ENCODE measurements at places on chromosomes 6 and 20. TPM values are rescaled to one million over a fixed set of nuclear protein-coding genes. Genes with fewer than 3 reads are reported as not detected.

Gene ADTRP
- 11.7 TPM for total RNA-seq

Gene WRNIP1
- total RNA-seq: 48.6 TPM

Gene UTRN
- 10.4 TPM for total RNA-seq

Gene GATA5
- 0.49 TPM for total RNA-seq

Gene THEMIS
- total RNA-seq: 0.09 TPM

GRCh38 chr6:41597246-41598000, 40.8 kb upstream of the MDFI start:
- H3K36me3 ChIP-seq: peaks cover 9% of the 10 kb centered on the region
- no peaks in the 10 kb centered on the region for H3K27me3 ChIP-seq
- DNase-seq: no peak
- no peak overlapping the region for H3K27ac ChIP-seq
- no peaks in the 10 kb centered on the region for H3K4me1 ChIP-seq
- H3K4me3 ChIP-seq: no peak overlapping the region

- H3K27ac ChIP-seq: no peak overlapping the region
- H3K27me3 ChIP-seq: peaks cover 14% of the 10 kb centered on the region
- no peaks in the 10 kb centered on the region for H3K4me1 ChIP-seq
- H3K4me3 ChIP-seq: no peak overlapping the region
- no peaks in the 10 kb centered on the region for H3K36me3 ChIP-seq
Measured at GRCh38 chr6:47308198-47308517, 1.5 kb downstream of the TNFRSF21 start.

DNA sequence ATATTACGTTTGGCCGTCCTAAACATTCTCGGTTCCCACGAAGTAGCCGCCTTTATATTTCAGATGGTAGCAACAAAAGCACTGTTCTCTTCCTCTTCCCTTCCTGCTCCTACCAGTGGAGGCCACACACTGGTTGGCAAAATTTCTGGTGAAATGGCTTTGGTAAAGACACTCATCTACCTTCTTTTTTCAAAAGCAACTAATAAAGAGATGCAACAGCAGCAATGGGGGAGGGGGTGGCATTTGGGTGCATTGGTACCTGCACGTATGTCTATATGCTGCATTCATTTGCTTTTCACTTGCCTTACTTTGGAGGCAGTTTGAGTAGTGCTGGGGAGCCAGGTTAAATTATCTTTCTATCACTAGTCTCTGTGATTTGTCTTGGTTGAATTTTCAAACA, 6.0 kb downstream of the POU3F2 start:
- DNase-seq: no peak
- H3K27me3 ChIP-seq: no peaks in the 10 kb centered on the region
- H3K4me3 ChIP-seq: no peak overlapping the region
- no peak overlapping the region for H3K27ac ChIP-seq

GRCh38 chr20:61131944-61132343, 120.1 kb upstream of the CDH4 start:
- H3K27ac ChIP-seq: no peak overlapping the region
- H3K27me3 ChIP-seq: peaks cover 2% of the 10 kb centered on the region
- H3K4me1 ChIP-seq: no peaks in the 10 kb centered on the region
- H3K4me3 ChIP-seq: no peak overlapping the region

- peaks cover 25% of the 10 kb centered on the region for H3K4me1 ChIP-seq
- H3K36me3 ChIP-seq: no peaks in the 10 kb centered on the region
- DNase-seq: peak; percentile 64
- peak overlapping the region; percentile 10 for H3K27ac ChIP-seq
Measured at GRCh38 chr20:2840967-2841531, 504 bp downstream of the VPS16 start.

- no peaks in the 10 kb centered on the region for H3K27me3 ChIP-seq
- no peak for DNase-seq
- peaks cover 17% of the 10 kb centered on the region for H3K4me1 ChIP-seq
- no peak overlapping the region for H3K27ac ChIP-seq
Measured at GRCh38 chr20:38991814-38992704, 29.9 kb downstream of the DHX35 start.

DNA sequence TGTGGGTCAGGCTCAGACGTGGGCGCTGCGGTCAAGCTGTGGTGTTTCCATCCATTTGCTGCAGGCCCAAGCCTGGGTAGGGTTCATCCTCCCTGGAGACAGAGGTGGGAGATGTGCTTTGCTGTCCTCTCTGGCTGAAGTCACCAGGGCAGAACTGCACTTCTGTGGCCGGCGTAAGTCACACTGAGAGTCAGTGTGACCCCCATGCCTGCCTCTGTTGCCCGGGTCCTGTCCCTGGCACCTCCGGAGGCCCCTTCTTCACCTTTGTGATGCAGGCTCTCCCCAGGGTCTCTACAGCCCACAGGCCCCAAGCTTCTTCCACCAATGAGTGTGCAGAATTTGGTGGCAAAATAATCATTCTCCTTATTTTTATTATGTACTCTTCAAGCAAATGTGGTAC, 53.8 kb upstream of the DACT2 start:
- H3K36me3 ChIP-seq: no peaks in the 10 kb centered on the region
- no peak overlapping the region for H3K27ac ChIP-seq
- H3K4me1 ChIP-seq: no peaks in the 10 kb centered on the region
- H3K27me3 ChIP-seq: peaks cover 8% of the 10 kb centered on the region
- no peak for DNase-seq
- no peak overlapping the region for H3K4me3 ChIP-seq

GRCh38 chr6:168650671-168651111, 209.7 kb downstream of the SMOC2 start:
- no peaks in the 10 kb centered on the region for H3K36me3 ChIP-seq
- no peaks in the 10 kb centered on the region for H3K4me1 ChIP-seq
- no peak overlapping the region for H3K27ac ChIP-seq
- peaks cover 49% of the 10 kb centered on the region for H3K27me3 ChIP-seq
- no peak overlapping the region for H3K4me3 ChIP-seq
- no peak for DNase-seq

- no peaks in the 10 kb centered on the region for H3K27me3 ChIP-seq
- no peak overlapping the region for H3K4me3 ChIP-seq
- DNase-seq: no peak
- H3K27ac ChIP-seq: no peak overlapping the region
- no peaks in the 10 kb centered on the region for H3K36me3 ChIP-seq
- peaks cover 26% of the 10 kb centered on the region for H3K4me1 ChIP-seq
Measured at GRCh38 chr6:43742931-43743632, 26.9 kb upstream of the VEGFA start.

DNA sequence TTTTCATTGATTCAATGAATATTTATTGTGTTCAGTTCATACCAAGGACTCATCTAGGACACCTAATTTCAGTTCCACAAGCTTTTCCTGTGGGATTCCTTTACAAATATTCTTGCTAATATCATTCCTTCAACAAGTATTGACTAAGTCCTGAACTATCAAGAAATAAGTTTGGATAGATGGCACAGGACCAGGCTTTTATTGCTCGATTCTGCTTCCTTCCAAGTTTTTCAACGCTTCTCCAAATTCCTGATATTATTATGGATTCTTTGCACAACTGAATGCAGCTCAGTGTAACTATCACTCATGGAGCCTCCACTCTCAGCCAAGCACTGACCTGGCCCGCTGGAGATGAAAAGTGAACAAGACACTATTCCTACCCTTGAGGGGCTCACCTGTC, 32.7 kb upstream of the COL21A1 start:
- no peaks in the 10 kb centered on the region for H3K27me3 ChIP-seq
- H3K27ac ChIP-seq: no peak overlapping the region
- DNase-seq: no peak
- no peaks in the 10 kb centered on the region for H3K4me1 ChIP-seq
- no peaks in the 10 kb centered on the region for H3K36me3 ChIP-seq

- H3K4me3 ChIP-seq: no peak overlapping the region
- DNase-seq: no peak
- no peak overlapping the region for H3K27ac ChIP-seq
- peaks cover 3% of the 10 kb centered on the region for H3K4me1 ChIP-seq
- H3K36me3 ChIP-seq: no peaks in the 10 kb centered on the region
Measured at GRCh38 chr6:105995391-105995865, 90.7 kb upstream of the PRDM1 start.

DNA sequence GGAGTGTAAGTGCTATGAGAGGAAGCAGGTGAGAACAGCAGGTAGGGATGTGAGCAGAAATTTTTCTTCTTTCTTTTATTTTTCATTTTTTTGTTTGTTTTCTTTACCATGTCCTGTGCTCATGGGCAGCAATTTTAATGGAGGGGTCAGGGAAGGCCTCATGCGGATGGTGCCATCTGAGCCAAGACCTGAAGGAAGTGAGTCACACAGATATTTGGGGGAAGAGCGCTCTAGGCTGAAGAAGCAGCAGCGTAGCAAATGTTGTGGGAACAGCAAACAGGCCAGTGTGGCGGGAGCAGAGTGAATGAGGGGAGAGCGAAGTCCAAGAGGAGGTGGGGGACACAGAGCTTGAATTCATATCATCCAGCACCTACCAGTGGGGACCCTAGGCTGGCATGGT, 12.7 kb downstream of the SPDEF start:
- no peak overlapping the region for H3K4me3 ChIP-seq
- H3K27me3 ChIP-seq: no peaks in the 10 kb centered on the region
- H3K4me1 ChIP-seq: peaks cover 24% of the 10 kb centered on the region
- DNase-seq: no peak
- H3K27ac ChIP-seq: no peak overlapping the region
- H3K36me3 ChIP-seq: no peaks in the 10 kb centered on the region

GRCh38 chr20:60172346-60172984, 214.2 kb downstream of the CDH26 start:
- no peak overlapping the region for H3K27ac ChIP-seq
- H3K36me3 ChIP-seq: no peaks in the 10 kb centered on the region
- DNase-seq: no peak
- no peaks in the 10 kb centered on the region for H3K4me1 ChIP-seq

DNA sequence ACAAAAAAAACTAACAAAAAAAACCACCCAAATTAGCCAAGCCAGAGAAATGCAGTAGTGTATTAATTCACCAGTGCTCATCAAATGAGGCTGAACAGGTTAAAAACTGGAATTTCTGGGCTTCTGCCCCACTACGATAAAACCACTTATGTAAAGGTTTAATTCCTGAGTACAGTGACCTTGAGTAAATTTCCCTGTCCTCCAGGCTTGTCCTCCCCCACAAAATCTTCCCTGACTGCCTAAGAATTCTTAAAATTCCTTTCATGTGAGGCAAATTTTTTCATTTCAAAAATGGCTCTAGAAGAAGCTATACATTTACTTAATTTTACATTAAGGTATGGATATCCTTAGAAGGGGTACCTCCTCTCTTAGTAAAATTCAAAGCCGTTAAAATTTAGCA, 80.1 kb upstream of the ID4 start:
- no peak overlapping the region for H3K27ac ChIP-seq
- H3K4me3 ChIP-seq: no peak overlapping the region
- H3K36me3 ChIP-seq: no peaks in the 10 kb centered on the region
- no peak for DNase-seq
- H3K4me1 ChIP-seq: no peaks in the 10 kb centered on the region
- peaks cover 3% of the 10 kb centered on the region for H3K27me3 ChIP-seq

- peaks cover 30% of the 10 kb centered on the region for H3K4me1 ChIP-seq
- no peak overlapping the region for H3K27ac ChIP-seq
- H3K4me3 ChIP-seq: no peak overlapping the region
- H3K27me3 ChIP-seq: no peaks in the 10 kb centered on the region
Measured at GRCh38 chr6:157223511-157223910, 99.8 kb downstream of the TMEM242 start.

GRCh38 chr6:143621159-143621873, 56.4 kb upstream of the PHACTR2 start:
- no peak for DNase-seq
- H3K27ac ChIP-seq: no peak overlapping the region
- H3K4me1 ChIP-seq: no peaks in the 10 kb centered on the region
- no peak overlapping the region for H3K4me3 ChIP-seq

DNA sequence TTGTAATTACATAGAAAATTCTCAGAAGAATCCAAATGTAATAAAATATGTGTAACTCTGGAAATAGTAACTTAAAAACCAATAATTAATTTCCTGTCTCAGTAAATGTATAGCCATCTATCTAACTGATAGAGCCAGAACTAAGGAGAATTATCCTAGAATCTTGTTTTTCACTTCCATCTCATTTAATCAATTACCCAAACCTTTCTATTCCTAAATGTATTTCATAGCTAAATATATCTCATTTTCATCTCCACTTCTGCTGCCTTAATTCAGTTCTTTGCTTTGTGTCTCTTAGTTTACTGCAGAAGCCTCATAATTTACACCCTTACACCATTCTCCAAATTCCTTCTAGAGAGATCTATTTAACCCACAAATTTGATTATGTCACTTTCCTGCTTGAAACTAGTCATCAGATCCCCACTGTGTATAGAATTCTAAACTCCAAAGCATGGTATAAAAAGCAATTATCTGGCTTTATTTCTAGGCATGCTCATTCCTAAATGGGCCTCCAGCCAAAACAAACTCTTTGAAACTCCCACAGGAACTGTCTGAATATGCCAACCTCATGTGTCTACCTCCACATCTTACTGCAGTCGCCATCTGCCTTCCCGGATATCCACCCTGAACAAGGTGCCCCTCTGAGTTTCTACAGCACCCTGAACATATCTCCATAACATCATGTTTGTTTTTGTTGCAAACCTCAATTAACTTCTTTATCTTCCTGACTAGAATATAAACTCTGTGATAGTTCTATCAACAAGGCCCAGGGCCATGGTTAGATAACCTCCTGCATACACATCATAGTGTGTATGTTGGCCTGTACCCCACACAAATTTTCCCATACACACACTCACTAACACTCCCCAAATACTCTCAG, 70.5 kb upstream of the ADTRP start:
- no peaks in the 10 kb centered on the region for H3K27me3 ChIP-seq
- no peak for DNase-seq
- H3K27ac ChIP-seq: no peak overlapping the region
- H3K36me3 ChIP-seq: no peaks in the 10 kb centered on the region
- H3K4me3 ChIP-seq: no peak overlapping the region

GRCh38 chr6:158853072-158853879, 34.1 kb upstream of the EZR start:
- peak overlapping the region; percentile 89 for H3K27ac ChIP-seq
- no peaks in the 10 kb centered on the region for H3K27me3 ChIP-seq

DNA sequence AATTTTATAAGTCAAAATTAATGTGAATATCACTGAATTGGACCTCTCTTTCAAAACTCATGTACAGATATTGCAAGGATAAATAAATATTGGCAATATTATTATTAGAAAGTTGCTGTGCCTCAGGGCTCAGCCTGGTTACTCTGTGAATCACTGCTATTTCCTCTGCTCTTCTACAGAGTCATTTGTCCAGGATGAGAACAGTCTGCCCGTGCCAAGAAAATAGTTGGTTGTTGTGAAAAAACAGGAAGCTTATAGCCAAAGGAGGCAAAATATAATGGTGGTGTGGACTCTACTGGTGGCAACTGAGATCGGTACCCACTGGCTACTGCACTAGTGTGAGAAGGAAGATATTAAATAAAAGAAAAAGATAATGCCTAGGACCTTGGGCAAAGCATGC, 93.6 kb downstream of the RIMS1 start:
- no peak overlapping the region for H3K4me3 ChIP-seq
- H3K36me3 ChIP-seq: no peaks in the 10 kb centered on the region
- H3K4me1 ChIP-seq: no peaks in the 10 kb centered on the region
- no peaks in the 10 kb centered on the region for H3K27me3 ChIP-seq
- H3K27ac ChIP-seq: no peak overlapping the region

Measured in K562 (cell line).